ENCODE measurements at places on chromosomes 1 and 21.

GRCh38 chr1:242133796-242134195 lies 134.9 kb upstream of the MAP1LC3C start:
- DNase-seq: no peak

DNA sequence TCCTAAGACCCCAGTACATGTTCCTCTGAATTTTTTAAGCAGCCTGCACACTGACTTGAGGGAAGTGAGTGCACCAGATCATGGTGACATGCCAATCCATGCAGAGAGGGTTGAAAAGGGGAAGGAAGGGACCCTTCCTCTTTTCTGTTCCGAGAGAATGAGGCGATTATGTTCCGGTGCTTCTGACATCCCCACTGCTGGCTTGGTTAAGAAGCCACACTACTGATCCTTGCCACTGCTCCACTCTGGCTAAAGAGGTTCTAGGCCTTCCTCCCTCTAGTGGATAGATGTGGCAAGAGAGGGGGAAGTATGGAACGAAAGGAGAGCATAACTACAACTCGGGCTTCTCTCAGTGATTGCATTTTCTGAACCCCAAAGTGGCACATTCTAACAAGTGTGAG lies 1.8 kb upstream of the CYB5R1 start:
- DNase-seq: peak; percentile 86

DNA sequence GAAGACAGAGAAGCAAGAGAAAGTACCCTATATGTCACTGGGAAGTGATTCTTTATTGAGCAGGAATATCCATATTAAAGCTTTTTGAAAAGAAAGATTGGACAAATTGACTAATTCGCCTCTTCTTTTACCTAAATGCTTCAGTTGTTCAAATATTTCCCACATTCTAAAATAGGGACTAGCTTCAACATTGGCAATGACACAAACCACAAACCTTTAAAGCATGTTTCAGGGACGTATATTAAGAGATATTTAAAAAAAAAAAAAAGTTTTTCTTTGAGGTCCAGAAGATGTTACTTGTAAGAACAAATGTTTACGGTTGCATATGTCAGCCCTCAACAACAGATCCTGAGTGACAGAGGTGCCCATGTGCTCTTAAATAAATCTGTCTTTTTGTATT lies 235.0 kb upstream of the NFIA start:
- no peak for DNase-seq

DNA sequence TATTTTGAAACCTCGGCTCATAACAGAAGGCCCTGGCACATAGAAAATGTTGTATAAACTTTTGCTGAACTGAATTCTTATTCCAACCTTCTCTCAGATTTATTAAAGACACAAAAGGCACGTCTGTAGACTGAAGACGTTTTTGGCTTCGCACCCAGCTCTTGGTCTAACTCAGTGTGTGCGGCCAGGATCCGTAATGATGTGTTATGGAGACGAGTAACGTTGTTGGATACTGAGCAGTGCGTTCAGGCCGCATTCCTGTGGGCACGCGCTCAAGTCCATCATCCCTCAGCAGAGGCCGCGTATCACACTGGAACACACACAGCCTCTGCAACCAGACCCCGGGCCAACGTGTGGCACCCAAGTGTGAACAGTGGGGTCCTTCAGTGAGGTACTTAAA lies 154.8 kb upstream of the RAB4A start:
- DNase-seq: no peak

DNA sequence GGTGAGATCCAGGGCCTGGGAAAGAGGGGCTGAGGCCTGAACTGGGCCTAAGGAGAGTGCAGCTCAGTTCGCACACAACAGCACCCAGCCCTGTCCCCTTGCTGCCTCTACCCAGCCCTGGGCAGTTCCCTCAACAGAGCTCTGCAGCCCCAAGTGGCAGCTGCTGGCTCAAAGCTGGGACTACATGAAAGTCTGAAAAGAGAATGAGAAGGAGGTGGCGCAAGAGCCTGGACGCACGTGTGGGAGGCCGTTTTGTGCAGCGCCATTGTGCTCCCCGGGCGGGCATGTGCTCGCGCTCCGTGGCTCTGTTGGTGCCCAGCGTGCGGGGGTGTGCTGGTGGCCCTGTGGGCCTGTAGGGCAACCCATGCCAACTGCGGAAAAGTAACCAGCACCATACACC lies 10.3 kb downstream of the GPR37L1 start:
- no peak for DNase-seq

- DNase-seq: no peak
Observed at GRCh38 chr1:67761091-67761490, 72.2 kb downstream of the GNG12 start.

DNA sequence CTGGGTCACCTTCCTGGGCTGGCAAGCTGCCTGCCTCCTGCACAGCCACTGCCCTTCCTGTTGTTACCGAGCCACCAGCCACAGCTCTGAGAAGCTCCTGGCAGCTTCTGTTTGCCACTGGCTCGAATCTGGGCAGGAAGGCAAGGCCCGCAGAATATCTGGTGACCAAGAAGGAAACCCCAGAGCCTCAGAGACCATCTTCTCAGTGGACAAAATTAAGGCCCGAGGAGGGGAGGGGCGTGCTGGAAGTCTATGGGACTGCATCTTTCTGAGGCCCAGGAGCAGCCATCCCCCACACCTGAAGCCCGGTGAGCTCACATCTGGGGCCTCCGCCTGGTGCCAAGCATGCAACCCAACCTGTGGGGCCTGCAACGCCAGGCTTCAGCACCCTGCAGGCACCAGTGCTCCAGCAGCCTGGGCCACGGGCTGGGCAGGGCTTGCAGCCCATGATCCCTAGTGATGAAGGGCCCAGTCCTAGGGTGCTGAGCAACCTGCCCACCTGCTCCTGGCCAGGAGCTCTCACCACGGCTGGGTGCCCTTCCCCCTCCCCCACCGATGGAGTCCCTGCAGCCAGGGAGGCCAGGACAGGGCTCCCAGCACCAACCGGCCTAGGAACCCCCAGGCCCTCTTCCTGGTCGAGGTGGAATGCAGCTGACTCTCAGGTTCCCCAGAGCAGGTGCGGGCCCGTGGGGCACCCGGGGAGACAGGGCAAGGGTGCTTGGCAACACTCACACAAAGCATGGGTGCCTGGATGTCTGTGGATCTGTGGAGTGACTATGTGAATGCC lies 879 bp downstream of the CPTP start:
- DNase-seq: no peak

- no peak for DNase-seq
Observed at GRCh38 chr1:210292231-210292871, 36.4 kb upstream of the HHAT start.

- no peak for DNase-seq
Observed at GRCh38 chr21:33197496-33197895, 32.2 kb upstream of the IFNAR2 start.

DNA sequence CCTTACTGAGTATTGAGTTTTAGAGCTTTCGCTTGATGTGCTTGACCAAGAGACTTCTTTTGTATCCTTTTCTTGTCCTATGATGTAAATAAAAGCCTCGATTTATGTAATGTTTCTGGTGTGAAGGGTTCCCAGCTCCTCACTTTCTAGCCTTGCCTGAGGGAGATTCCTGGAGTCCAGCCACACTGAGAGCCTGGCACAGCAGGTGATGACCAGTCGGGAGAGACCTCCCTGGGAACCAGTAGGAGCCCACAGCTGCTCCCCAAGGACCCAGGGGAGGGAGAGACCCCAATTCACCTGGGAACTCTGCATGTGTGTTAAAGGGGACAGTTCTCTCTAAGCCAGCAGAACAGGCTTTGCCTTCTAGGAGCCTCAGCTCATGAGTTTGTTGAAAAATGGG lies 8.9 kb downstream of the C1orf115 start:
- no peak for DNase-seq

- DNase-seq: no peak
Observed at GRCh38 chr1:117696561-117696960, 90.7 kb downstream of the TENT5C start.

- no peak for DNase-seq
Observed at GRCh38 chr1:94105957-94106529, 14.9 kb downstream of the ABCA4 start.

DNA sequence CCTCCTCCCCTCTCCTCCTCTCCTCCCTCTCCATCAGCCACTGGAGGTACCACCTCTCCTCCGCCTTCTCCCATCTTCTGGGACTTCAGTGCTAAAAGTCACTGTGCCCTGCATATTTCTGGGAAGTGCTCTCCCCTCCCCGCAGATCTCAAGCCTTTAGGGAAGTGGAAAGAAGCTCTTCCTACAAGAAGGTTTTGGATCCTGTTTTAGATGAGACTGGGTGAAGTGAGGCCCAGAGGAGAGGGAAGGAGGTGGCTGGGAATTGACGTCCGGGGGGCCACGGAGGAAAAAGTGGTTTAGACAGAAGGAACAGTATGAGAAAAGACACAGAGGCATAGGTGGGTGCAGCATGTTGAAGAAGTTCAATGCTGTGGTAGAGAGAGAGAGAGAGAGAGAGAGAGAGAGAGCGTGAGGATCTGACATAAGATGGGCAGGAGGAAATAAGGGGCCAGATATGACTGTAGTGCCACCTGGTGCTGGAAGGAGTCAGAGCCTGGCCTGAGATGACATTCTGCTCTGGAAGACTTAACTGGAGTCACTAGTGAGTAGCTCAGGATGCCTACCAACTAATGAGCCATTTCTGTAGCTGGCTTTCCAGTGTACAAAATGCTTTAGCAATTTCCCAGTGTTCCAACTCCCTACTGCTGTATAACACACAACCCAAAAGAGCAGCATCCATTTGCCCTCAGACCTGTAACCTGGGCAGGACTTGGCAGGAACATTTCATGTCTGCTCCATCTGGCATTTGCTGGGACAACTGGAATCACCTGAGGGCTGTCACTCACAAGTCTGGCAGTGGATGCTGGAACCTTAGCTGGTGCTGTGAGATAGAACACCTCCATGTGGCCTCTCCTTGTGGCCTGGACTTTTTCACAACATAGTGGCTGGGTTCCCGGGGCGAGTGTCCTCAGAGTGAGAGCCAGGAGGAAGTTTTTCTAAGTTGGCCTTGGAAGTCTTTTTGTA lies 16.6 kb upstream of the ZSCAN20 start:
- DNase-seq: peak; percentile 79

DNA sequence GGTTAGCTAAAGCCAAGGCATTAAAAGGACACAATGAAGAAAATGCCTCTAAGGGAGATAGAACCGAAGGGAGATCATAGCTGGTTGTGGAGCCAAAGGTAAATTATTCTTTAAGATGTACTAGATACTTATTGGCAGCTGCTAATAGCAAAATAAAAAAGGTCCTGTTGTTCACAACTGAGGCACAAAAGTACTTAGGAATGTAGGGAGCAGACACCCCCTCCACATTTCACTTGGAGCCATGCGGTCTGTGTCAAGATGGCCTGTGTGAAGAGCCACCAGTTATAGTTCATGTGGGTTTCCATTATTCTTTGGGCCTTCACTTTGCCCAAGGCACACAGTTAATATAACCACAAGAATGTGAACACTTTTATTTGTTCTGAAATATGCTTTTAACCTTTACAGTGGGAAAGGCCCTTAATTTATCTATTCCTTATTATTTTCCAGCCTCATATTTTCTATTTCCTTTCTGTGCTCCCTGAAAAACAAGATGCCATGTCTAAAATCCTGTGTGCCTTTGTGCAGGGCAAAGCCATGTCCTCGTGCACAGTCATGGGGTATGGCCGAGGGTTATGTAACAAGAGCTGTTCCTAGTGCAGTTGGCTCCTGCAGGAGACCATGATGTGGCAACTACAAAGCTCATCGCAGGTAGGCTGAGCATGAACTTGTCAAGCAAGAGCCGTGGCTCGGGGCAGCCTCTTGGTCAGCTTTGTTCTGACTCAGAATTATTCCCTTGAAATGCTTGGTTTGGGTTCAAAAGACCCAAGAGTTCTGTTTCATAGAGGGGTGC lies 16.2 kb upstream of the WDR26 start:
- DNase-seq: peak; percentile 55

DNA sequence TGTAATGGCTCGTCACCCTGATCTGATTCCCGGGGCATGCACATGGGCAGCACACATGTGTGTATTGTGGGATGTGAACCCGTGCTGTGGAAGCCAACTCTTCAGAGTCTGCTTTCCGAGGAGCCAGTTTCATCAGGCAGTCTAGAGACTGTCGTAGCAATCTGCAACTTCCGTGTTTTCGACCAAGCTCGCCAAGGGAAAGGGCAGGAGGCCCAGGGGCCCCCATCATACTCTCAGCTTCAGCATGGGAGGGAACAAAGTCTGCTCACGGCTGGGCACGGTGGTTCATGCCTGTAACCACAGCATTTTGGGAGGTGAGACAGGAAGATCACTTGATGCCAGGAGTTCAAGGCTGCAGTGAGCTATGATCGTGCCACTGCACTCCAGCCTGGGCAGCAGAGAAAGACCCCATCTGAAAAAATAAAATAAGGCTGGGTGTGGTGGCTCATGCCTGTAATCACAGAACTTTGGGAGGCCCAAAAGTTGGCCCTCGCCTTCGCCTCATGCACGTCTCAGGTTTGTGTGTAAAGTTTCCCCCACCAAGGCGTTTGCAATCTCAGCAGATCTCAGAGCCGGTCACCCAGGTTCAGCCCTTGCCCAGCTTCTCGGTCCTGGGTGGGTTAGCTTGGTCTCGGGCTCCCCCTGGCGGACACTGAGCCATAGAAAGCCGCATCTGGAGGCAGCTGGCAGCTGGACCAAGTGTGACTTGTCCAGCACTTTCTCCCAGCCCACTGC lies 48.5 kb upstream of the SLC25A33 start:
- peak; percentile 87 for DNase-seq

DNA sequence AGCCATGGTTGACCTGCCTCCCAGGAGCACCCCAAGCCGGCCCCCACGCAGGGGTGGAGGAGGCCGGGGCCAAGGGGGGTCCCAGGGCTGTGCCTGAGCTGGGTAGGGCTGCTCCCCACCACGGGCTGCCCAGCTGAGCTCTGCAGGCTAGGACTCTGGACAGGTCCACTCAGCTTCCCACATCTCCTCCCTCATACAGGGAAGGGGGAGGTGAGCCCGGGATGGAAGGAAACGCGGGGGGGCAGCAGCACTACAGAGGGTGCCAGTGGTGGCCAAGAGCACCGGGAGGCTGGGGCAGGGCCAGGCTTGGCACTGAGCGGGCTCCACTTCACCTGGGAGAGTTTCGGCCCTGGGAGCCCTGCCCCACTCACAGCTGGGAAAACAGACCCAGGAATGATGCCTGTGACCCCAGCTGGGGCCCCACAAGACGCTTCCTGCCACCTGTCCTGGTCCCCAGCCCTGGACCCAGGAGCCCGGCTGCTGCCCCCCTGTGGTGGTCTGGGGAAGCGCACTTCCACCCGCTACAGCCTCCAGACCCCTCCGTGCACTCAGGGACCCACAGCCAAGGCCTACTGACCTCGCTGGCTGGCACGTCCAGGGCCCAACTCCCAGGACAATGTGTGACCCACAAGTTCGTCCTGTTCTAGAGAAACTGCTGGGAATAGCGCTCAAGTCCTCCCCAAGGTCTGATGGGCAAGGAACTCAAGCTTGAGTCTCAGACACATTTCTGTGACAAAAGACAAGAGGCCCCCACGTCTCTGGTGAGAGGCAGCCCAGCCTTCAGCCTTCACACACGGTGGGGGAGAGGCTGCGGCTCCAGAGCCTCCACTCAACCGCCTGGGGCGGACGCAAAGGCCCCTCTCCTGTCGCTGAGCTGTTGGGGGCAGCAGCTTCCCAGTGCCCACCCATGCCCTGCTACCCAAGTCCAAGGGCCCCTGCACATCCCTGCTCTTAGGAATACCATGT lies 3.0 kb downstream of the AURKAIP1 start:
- DNase-seq: peak; percentile 44

DNA sequence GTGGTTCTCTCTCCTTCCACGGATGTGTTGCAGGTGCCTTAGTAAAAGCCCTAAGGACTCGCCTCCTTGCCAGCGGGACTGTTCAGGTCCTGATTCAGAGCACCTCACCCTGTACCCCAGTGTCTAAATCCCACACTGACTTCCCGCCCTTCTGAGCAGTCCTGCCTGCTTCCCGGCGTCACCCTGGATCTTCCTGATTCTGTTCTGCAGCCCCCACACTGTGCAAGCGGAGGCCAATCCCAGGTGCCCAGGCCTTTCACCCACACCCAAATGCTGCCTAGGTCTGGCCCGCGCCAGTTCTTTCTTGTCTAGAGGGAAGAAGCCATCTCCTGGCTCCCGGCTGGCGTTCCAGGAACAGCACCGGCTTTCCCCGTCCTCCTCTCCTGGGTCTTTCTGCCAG lies 95.9 kb upstream of the GALNT2 start:
- DNase-seq: no peak
